Cardiac fibroblast (primary cell): ENCODE measurements at places on chromosomes 6 and 20.

DNA sequence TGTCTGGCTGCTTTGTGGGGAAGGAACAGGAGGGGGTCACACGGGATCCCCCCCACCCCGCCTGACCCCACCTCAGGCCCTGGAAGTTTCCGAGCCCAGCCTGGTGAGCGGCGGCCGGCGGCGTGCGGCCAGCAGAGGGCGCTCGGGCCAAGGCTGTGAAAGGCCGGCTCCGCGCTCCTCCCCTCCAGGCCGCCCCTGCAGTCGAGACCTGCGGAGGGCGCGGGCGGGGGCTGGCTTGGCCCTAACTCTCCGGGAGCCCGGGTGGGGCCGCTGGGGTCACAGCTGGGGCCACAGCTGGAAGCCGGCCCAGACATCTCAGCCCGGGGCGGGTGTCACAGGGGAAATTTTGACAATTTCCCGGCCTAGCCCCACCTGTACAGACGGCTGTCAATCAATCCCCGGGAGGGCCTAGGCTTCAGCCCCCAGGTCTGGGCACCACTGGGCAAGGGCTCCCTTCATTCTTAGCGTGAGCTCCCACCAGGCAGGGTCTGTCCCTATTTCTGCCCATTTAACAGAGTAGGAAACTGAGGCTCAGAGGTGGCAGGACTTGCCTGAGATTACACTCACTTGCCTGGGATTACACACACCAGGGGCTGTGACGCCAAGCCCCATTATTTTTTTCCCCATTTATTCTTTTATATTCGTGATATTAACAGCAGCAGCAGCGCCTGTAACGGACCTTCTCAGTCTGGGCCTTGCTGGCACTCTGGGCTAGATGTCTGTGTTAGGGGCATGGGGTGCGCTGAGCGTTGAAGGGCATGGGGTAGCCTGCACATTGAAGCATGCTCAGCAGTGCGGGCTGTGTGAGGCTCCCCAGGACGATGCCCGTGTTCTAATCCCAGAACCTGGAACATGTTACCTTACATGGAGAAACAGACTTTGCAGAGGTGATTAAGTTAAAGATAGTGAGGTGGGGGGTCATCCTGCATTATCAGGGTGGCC is 23.0 kb downstream of the ZBP1 start:
- DNase-seq = peak; percentile 53

- no peak for DNase-seq
Observed at GRCh38 chr6:34524499-34524898, 31.6 kb downstream of the SPDEF start.

GRCh38 chr6:156658186-156658965 is 118.8 kb upstream of the ARID1B start:
- peak; percentile 72 for DNase-seq

- no peak for DNase-seq
Observed at GRCh38 chr6:157717340-157717748, 105.7 kb upstream of the SNX9 start.

DNA sequence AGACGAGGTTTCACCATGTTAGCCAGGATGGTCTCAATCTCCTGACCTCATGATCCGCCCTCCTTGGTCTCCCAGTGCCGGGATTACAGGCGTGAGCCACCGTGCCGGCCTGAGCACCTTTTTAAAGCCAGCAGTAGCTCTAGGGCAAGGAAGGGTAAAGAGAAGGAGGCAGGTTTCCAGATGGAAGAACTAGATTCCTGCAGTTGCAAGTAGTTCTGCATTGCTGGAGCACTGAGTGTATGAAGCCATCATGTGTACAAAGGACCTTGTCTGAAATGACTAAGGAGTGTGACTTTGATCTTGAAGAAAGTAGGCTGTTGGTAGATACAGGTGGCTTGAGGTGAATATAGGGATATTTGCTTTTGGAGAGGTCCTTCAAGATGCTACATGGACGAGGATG is 4.2 kb downstream of the OR2A4 start:
- DNase-seq = no peak

- DNase-seq = no peak
Observed at GRCh38 chr6:143394389-143394788, 56.1 kb downstream of the ADAT2 start.

- no peak for DNase-seq
Observed at GRCh38 chr20:8971669-8972316, 97.1 kb upstream of the PLCB4 start.

DNA sequence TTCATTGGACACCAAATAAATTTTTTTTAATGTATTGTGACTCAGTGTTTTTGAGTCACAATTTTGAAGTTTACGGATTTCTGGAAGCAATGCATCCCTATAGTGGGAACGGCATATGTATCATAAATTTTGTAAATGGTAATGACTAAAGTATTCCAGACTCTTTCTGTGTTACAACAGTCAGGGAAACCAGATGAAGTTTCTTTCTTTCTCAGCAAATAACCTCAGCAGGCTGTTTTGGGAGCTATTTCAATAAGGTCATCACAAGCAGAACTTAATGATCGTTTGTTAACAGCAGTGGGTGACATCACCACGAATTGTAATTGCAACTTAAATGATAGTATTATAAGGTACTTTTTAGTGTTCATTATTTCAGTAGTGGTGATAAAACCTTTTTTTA is 52.0 kb downstream of the HIVEP1 start:
- DNase-seq = peak; percentile 12
